Stimulated activated memory B cell treated with anti-CD40 and anti-IgM and Interleukin-4, amounts not matched to agents 10 μg/mL and 1 μg/mL and 100 μg/mL, for 72 hours (primary cell): ENCODE measurements at places on chromosomes 16 and 17.
A peak's percentile ranks its signal among the peaks of the same experiment; 100 is the strongest.

DNA sequence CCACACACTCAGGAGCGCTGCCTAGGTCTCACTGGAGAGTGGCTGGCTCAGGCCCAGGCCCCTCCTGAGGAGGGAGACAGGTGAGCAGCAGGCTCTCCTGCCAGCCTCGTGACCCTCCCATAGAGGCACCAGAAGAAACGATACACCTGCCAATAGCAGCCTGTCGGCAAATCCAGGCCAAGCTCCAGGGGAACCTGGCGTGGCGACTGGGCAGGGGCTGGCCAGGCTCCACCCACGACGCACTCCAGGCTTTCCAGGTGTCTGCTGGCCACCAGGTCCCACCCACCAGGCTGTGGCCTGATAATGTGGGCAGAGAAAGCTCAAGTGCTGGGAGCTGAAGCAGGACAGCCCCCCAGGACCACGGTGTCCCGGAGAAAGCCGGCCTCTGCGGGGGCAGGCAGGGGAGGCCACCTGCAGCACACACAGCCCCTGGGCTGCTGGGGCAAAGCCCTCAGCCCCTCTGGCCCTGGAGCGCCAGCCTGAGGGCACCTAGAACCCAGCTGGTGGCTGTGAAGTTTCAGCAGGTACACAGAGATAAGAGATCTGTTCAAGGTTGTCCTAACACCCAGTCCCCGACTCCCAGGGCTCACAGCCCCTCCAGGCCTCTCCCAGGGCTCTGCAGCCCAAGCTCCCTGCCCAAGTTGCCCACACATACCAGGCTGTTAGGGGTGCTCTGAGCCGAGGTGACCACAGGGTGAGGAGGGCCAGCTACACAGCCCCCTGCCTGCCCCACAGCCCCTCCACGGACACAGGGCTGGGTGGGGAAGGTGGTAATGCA is 2.4 kb downstream of the PGAP6 start:
- ATAC-seq, result no peak

DNA sequence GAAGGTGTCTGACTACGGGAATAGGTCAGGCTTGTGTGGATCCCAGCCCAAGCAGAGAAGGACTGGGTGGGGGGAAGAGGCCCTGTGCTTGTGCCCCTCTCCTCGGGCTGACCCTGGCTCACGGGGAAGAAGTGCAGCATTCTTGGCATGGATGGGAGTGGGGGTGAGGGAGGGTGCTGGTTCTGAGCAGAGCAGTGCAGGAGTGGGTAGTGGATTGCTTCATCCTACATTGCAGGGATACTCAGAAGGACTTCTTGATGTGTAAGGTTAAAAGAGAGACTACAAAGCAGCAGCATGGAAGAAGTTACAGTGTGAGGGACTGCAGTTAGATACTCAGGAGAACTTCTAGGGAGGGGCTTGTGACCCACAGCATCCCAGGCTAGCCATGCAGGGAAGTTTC is 2.1 kb downstream of the ARHGAP23 start:
- ATAC-seq, result no peak

- peak; percentile 31 for ATAC-seq
Observed at GRCh38 chr17:63497708-63498483, 21.0 kb downstream of the ACE start.

GRCh38 chr17:57508671-57509070 is 236.4 kb downstream of the CCDC182 start:
- no peak for ATAC-seq

- no peak for ATAC-seq
Observed at GRCh38 chr17:60403962-60404361, 12.0 kb upstream of the USP32 start.

GRCh38 chr17:4945176-4945943 is 3.0 kb downstream of the PFN1 start:
- ATAC-seq, result peak; percentile 47

DNA sequence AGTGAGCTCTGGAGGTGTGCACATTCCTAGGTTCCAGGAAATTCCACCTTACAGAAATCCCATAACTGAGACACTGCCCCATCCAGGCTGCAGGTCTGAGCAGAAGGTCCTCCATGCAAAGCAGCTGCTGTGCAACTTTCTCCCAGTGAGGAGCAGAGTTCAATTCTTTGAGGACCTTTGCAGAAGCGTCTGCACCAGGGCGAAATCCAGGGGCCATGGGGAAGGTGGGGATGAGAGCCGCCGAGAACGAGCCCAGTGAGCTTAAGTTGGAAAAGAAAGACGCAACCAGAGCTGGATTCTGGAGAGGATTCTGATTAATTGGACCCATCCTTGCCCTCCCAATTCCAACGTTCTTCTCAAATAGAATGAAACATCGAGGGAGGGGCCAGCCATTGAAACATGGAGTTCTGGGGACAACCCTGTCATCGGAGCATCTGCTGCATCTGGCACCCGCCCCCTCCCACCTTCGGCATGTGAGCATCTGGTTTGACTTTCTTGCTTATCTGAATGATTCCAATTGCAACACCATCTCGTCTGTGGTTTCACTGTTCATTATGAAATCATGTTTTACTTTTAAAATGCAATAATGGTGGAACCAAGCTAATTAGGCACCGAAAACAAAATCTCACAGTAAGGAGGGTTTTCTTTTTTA is 190.6 kb upstream of the FOXF1 start:
- no peak for ATAC-seq

- no peak for ATAC-seq
Observed at GRCh38 chr17:48523010-48523409, 7.8 kb downstream of the HOXB1 start.

- ATAC-seq, result no peak
Observed at GRCh38 chr17:9792181-9792840, 919 bp upstream of the DHRS7C start.

- no peak for ATAC-seq
Observed at GRCh38 chr16:15773968-15774367, 82.9 kb downstream of the MYH11 start.

DNA sequence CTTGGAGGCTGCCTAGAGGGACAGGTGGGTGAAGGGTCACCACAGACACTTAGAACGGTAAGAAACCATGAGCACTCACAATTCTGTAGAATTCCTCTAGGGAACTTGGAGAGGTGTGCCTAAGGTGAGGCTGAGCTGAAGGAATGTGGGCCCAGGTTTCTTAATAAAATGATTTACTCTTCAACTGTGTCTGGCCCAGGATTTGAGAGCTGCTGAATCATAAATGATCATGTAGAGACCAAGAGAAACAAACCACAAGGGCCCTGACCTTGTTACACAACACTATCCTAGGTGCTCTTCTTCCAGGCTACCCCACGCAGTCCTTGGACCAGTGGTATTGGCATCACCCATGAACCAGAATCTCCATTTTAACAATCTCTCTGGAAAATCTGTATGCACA is 27.7 kb downstream of the ZNF18 start:
- no peak for ATAC-seq

GRCh38 chr16:19583665-19584300 is 28.3 kb downstream of the VPS35L start:
- ATAC-seq, result no peak

- no peak for ATAC-seq
Observed at GRCh38 chr16:23434380-23434779, 18.6 kb downstream of the COG7 start.

GRCh38 chr16:87160701-87161337 is 156.4 kb downstream of the C16orf95 start:
- no peak for ATAC-seq

- ATAC-seq, result no peak
Observed at GRCh38 chr17:80270104-80270503, 9.5 kb downstream of the RNF213 start.

DNA sequence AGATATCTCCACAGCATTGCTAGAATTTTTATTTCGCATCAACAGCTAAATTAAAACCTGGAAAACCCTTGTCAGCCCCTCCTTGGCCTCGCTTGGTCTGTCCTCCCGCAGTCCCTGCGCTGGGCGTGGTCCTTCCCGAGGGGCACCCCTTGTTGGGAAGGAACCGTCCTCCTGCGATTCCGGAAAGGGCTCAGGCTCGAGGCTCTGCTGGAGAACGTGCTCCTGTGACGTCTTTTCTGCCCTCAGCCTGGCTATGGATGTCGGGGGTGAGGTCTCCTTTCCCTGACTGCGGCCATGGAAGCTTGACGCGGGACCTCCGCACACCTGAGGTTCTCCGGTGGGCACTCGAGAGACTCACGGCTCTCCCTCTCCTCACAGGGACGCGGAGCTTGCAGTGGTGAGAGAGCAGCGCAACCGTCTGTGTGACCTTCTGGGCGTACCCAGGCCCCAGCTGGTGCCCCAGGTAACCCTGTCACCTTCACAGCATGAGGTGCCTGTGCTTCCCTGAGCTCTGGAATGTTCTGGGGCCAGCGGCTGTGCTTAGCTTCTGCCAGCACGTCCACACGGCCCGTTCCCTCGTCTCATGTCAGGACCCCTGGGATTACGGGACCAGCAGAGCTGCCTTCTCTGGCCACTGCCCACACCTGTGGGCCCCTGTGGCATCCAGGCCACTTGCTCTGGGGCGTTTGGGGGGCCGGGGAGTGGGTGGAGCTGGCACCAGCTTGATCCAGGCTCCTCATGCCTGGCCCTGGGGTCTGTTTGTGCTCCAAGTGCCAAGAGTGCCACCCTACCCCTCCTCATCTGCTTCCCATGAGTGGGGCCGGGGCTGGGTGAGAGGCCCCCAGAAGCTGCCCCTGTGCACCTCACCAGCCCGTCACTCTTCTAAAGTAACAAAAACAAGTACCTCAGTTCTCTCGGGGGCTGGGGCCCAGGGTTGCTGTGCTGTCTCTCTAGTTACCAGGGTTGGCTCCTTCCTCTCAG is 101.5 kb upstream of the ZNF750 start:
- no peak for ATAC-seq

- no peak for ATAC-seq
Observed at GRCh38 chr16:85079785-85080570, 32.3 kb downstream of the CIBAR2 start.

GRCh38 chr17:82205720-82206508 is 6.7 kb downstream of the CCDC57 start:
- peak; percentile 93 for ATAC-seq

GRCh38 chr17:57326764-57327163 is 70.4 kb downstream of the MSI2 start:
- ATAC-seq, result no peak

DNA sequence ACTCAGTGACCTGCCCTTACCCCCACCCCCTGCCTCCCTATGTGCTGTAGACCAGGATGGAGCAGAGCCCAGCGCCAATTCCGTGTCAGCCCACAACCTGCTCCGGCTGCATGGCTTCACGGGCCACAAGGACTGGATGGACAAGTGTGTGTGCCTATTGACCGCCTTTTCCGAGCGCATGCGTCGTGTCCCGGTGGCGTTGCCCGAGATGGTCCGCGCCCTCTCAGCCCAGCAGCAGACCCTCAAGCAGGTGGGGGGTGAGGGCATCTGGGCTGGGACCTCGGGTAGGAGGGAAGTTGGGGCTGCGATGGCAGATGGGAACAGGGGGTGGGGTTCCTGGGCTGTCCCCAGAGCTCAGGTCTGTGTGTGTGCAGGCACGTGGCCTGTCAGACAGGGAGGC is 6.3 kb upstream of the CACNA1G start:
- no peak for ATAC-seq

GRCh38 chr16:23624092-23624491 is 17.0 kb downstream of the PALB2 start:
- ATAC-seq, result no peak

DNA sequence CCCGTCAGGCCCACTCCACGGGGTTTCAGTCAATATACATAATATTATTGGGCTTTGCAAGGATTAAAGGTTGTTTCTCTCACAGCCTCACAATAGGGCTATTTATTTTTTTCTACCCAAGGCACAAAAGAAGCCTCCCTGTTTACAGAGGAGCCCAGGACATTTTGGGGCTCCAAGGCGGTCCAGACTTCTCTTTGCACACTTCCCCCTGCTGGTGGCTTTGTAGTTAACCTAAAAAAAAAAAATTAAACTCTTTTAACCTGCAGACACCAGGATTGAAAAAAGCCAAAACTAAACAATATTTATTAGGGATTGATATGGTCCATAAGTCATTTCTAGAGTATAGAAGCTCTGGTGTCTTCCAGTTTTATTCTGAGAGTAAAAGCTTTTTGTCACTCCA is 169.7 kb upstream of the ZFHX3 start:
- no peak for ATAC-seq

DNA sequence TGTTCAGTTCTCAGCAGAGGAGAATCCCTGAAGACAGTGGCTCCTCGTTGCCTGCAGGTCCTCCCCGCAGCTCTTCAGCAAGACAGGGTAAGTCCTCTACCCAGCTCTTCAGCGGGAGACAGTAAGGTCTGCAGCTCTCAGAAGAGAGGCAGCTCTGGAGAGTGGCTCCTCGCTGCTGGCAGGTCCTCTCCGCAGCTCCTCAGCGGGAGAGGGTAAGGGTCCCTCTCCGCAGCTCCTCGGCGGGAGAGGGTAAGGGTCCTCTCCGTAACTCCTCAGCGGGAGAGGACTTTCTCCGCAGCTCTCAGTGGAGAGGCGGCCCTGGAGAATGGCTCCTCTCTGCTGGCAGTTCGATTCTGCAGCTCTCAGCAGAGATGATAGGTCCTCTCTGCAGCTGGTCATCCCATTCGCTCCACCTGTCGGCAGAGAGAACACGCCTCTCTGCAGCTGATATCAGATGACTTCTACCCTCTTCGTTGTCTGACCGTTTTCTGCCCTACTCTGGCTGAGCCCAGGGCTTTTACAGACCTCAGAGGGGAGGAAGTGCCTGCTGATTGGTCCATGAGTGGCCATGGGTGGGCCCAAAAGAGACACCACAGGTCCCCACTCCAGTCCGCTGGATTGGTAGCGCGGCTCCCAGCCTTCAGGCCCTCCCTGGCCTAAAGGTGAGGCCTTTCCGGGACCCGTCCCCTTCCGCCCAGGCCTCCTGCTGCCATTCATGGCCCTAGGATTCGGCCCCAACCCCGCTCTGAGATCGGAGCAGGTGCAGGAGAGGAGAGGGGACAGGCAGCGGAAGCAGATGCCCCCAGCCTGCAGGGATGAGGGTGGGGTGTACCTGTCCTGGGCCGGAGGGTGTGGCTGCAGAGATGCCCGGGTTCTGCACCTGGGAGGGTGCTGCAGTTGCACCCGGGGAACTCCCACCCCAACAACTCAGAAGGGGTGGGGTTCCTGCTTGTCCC is 11.9 kb upstream of the SHCBP1 start:
- ATAC-seq, result no peak

GRCh38 chr17:72858826-72859495 is 233.5 kb downstream of the SLC39A11 start:
- no peak for ATAC-seq

- no peak for ATAC-seq
Observed at GRCh38 chr16:79562166-79562823, 38.2 kb downstream of the MAF start.

DNA sequence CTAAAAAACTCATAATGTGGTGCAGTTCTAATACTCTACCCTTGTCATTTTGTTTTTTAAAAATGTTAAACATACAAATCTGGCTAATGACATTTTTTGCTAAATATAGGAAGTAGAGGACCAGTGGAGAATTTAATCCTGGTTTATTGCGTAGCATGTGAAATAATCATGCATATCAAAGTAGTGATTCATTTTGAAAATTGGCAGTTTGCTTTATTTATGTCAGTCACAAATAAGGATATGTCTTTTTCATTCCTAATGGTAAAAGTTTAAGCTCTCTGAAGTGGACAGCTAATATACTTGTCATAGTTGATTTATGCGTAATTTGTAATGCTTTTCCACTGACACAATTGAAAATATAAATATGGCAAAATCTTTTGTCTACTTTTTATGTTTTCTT is 224.2 kb downstream of the BCAS3 start:
- ATAC-seq, result no peak
